Brain microvascular endothelial cell (primary cell): ENCODE measurements at places on chromosomes 16 and 17.

- DNase-seq: peak; percentile 47
Measured at GRCh38 chr17:10737168-10737622, 7.4 kb upstream of the TMEM220 start.

GRCh38 chr17:50388728-50389127, 8.6 kb downstream of the LRRC59 start:
- no peak for DNase-seq

GRCh38 chr16:11685844-11686618, 17.8 kb downstream of the SNN start:
- no peak for DNase-seq

DNA sequence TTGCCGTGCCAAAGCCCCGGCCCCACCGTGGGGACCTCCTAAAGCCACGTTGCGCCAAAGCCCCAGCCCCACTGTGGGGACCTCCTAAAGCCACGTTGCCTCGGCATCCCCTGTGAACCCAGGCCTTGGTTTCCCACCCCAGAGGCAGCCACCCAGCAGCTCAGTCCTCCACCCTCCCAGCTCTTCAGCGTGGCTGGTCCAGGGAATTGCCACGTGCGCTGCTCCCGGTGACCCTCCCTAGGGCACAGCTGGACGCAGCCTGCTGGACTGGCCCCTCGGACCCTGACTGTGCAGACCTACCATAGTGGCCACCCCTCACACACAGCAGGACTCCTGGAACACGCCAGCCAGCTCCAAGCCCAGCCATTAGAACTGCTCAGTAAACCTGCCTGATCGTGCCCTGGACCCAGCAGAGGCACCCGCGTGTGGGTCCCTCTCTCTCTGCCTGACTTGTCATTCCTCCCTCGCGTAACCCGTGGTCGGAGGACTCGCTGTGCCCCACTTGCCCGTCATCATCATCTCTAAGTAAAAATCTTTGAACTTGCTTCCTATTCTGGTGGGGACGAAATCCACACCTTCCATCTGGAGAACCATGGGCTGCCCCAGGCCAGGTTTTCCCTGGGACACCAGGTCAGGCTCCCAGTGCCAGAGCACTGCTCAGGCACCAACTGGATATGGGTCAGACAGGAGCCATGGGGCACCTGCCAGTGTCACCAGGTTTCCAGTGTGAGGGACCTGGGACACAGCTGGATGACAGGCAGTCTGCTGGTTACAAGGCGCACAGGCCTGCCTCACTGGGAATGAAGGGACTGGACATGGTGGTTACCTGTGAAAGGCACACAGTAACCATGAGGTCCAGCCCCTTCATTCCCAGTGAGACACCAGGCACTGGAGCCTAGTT, 5.6 kb downstream of the CIAO3 start:
- DNase-seq: no peak

DNA sequence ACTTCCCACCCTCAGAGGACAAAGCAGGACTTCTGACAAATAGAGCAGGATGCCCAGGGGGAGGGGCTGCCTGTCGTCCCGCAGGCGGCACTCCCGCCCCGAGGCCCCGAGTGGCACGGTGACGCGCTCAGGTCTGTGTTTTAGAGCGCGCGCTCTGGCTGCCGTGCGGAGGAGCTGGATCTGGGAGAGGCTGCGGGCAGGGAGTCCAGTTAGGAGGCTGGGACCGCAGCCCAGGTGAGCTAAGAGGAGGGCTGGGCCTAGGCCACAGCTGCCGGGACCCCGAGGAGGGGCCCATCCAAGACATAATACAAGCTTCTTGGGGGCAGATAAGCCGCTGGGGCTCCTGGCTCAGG, 6.4 kb downstream of the DOC2A start:
- DNase-seq: no peak

- no peak for DNase-seq
Measured at GRCh38 chr16:65306300-65306699, 184.4 kb upstream of the CDH11 start.

- no peak for DNase-seq
Measured at GRCh38 chr17:68134046-68134637, 98.6 kb downstream of the KPNA2 start.

DNA sequence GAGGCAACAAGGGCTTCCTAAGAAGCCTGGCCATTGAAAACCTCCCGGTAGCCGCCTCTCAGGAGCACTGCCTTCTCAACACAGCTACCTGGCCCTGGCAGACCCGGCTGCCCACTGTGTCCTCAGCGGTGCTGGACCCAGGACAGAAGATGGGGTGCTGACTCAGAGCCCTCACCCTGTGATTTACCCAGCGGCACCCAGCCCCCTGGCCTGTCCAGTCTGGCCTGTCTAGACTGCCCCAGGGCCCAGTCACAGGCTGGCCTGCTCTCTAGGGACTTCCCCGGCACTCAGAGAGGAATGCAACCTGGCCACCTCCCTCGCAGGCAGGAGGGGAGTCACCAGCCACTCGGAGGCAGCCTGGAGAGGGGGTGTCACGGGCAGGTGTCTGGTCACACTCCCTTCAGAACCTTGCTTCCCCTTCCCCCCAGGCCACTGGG, 20.1 kb downstream of the PIEZO1 start:
- DNase-seq: peak; percentile 26

GRCh38 chr16:28520672-28521071, 14.0 kb upstream of the IL27 start:
- no peak for DNase-seq

DNA sequence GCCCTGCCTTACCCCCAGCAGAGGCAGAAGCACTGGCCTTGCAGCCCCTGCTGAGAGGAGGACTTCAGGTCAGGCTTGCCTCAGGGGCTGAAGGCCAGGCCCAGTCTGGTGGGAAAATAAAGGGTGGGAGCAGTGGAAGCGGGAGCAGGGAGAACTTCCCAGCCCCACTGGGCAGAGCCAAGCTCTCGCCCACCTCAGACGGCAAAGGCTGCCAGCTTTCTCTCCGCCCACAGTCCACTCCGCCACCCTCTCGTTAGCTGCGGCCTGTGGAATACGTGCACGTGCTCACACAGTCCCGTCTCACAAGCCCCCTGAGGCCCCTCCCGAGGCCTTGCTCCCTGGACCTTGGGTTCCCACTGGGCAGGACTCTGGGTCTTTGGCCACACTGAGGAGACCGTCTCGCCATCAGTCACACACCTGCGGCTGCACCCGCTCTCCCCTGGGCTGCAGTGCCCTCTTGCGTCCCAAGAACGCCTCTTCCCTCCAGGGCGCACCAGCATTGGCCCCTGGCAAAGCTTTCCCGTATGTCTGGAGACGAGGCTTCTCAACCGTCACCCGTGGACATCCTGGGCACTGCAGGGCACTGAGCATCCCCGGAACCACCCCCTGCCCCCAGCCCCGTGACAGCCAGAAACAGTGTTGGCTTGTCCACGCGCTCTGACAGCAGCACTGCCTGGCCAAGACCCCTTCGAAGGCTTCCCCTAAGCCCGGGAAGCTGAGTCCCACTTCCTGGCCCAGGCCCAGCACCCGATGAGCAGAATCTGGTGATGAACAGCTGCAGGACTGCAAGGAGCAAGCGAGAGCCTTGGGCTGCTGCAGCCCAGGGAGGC, 8.3 kb downstream of the MRPL28 start:
- DNase-seq: peak; percentile 53
